ENCODE measurements at places on chromosomes 4 and X. TPM values are rescaled to one million over a fixed set of nuclear protein-coding genes. Genes with fewer than 3 reads are reported as not detected.

The RTL9 gene
- 0.08 TPM for total RNA-seq

The CACNA1F gene
- not detected for total RNA-seq

The RAB9B gene
- 0.03 TPM for total RNA-seq

The MAGEA11 gene
- not detected for total RNA-seq

The S100G gene
- not detected for total RNA-seq

The AMTN gene
- total RNA-seq, result not detected

The DCAF12L2 gene
- 0.05 TPM for total RNA-seq

The MAGEE1 gene
- 4.0 TPM for total RNA-seq

The MAGEA4 gene
- not detected for total RNA-seq

The HSPA4L gene
- 7.2 TPM for total RNA-seq

The TRIM61 gene
- total RNA-seq, result not detected

The MAGEA2 gene
- total RNA-seq, result 0.16 TPM

The DRD5 gene
- total RNA-seq, result not detected

The SPANXN4 gene
- total RNA-seq, result not detected

The FAM184B gene
- 0.05 TPM for total RNA-seq

The GJB1 gene
- total RNA-seq, result not detected

The SRP72 gene
- 43.5 TPM for total RNA-seq

The ZCCHC18 gene
- 0.17 TPM for total RNA-seq

The NPFFR2 gene
- total RNA-seq, result not detected

The FAM9B gene
- not detected for total RNA-seq

The ESX1 gene
- total RNA-seq, result not detected

The SLC6A14 gene
- total RNA-seq, result 0.03 TPM

The ARHGAP36 gene
- not detected for total RNA-seq

The HAND2 gene
- 0.72 TPM for total RNA-seq

The NPNT gene
- total RNA-seq, result 0.29 TPM

The SFRP2 gene
- total RNA-seq, result not detected

The CPZ gene
- total RNA-seq, result not detected

The AKAP4 gene
- not detected for total RNA-seq

The FAAH2 gene
- total RNA-seq, result 0.12 TPM

The OTC gene
- total RNA-seq, result not detected

The CDKL2 gene
- 0.42 TPM for total RNA-seq

The HMX1 gene
- total RNA-seq, result not detected

The ETDA gene
- not detected for total RNA-seq

The PAGE1 gene
- not detected for total RNA-seq

The GAGE12E gene
- not detected for total RNA-seq

The PABPC1L2B gene
- total RNA-seq, result not detected

The ANXA10 gene
- total RNA-seq, result 2.9 TPM

The ETDB gene
- not detected for total RNA-seq

The PAK3 gene
- total RNA-seq, result not detected

The SMIM10L2A gene
- 0.21 TPM for total RNA-seq

The CXXC4 gene
- not detected for total RNA-seq

The COX7B2 gene
- total RNA-seq, result not detected

The TMEM35A gene
- total RNA-seq, result not detected

The NLGN3 gene
- 0.84 TPM for total RNA-seq

The CXCL10 gene
- total RNA-seq, result not detected

The QRFPR gene
- total RNA-seq, result not detected

The NDNF gene
- not detected for total RNA-seq

The IL9R gene
- 0.19 TPM for total RNA-seq

The EMCN gene
- total RNA-seq, result not detected

All from A549 treated with GW870086 at 1 μM for 4 hours (cell line).